ENCODE measurements at places on chromosomes 5 and 9.

GRCh38 chr5:140725799-140726471 lies 25.7 kb downstream of the ZMAT2 start:
- peak; percentile 91 for DNase-seq

DNA sequence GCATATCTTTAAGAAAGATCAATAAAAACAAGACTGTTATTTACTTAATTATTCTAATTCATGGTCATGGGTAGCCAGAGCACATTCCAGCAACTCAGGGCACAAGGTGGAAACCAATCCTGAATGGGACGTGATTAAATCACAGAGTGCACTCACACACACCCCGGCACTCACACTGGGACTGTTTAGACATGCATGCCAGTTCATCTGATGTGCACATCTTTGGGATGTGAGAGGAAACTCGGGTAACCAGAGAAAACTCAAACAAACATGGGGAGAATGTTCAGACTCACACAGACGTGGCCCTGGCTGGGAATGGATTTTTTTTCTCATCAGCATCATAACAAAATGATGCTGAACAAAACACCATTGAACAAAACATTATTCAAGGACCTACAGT lies 29.4 kb downstream of the SMAD5 start:
- no peak for DNase-seq

DNA sequence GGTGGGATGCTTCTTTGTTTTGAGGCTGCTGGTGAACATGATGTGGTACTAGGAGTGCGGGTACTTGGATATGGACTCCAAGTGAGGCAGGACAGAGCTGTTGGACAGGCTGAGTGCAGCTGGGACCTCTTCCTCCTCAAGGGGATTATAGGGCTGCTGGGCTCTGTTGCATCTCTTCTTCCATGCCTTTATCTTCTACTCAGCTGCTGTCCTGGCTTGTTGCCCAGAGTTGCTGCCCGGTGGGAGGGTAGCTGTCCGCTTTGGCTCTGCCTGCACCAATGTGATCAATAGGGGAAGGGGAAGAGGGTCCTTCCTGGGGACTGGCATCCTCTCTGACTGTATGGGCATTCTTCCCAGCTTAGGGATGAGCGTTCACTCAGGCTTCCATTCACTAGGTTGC lies 1217.9 kb upstream of the ACO1 start:
- no peak for DNase-seq

- no peak for DNase-seq
Observed at GRCh38 chr5:129460936-129461710, 1.0 kb downstream of the ADAMTS19 start.

DNA sequence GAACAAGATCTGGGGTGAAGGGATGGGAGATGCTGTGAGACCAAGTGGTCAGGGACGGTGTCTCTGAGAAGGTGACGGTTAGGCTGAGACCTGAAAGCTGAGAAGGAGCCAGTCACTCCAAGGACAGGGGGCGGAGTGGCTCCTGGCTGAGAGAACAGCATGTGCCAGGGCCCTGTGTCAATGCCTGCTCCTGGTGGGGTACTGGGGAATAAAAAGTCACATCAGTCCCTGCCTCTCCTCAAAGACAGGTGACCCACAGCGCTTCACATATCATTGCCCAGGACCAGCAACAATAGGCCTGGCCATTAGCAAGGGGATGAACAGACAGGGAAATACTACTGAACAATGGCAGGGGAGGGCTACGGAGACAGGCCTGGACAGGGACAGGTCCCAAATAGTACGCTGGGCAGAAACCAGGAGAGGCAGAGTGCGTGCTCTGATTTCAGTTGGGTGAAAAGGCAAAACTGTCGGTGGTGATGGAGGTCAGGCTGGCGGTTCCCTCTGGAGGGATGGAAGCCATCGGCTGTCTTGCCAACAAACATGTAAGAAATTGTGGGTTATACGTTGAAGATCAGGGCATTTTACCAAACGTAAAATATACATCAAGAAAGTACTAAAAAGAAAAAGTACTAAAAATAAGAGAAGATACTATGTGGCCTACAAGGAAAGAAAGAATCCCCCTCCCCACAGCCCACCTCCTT lies 64.3 kb downstream of the C9orf50 start:
- DNase-seq, result no peak

GRCh38 chr5:909086-909485 lies 16.4 kb downstream of the TRIP13 start:
- DNase-seq, result no peak

DNA sequence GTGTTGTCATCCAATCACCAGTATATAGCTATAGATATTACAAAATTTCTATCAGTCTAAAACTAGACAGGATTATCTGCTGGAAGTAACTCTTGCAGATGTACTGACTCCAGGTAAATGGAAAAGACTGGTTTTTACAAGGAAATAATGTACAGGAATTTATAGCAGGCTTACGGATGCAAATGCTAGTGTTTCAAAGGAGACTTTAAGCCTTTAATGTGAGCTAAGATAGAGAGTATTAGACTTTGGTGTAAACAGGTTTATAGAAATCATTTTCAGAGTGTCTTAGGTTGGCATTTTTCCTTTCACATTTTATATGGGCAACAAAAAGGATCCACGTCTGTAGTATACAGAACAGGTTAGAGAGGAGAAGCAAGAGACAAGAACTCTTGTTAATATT lies 16.1 kb downstream of the ZNF608 start:
- no peak for DNase-seq

DNA sequence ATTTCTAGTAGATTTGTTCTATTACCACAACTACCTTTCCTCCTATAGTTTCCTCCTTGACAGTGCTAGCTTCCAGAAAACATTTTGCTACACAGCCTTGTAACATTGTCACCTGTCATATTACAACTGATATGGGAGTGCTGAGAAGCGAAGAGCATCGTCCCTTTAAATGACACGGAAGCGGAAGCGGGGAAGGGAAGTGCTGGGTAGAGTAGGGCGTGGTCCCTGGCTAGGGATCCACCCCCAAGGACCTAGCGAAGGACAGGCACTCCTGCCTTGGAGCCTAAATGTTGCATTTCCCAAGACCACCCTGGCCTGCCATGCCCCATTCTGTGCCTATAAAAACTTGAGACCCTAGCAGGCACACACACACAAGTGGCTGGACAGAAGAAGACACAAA lies 57.4 kb upstream of the RANBP6 start:
- no peak for DNase-seq

GRCh38 chr5:180670586-180671359 lies 21.4 kb upstream of the FLT4 start:
- DNase-seq, result peak; percentile 35
